ENCODE measurements at places on chromosomes 7 and 10.

DNA sequence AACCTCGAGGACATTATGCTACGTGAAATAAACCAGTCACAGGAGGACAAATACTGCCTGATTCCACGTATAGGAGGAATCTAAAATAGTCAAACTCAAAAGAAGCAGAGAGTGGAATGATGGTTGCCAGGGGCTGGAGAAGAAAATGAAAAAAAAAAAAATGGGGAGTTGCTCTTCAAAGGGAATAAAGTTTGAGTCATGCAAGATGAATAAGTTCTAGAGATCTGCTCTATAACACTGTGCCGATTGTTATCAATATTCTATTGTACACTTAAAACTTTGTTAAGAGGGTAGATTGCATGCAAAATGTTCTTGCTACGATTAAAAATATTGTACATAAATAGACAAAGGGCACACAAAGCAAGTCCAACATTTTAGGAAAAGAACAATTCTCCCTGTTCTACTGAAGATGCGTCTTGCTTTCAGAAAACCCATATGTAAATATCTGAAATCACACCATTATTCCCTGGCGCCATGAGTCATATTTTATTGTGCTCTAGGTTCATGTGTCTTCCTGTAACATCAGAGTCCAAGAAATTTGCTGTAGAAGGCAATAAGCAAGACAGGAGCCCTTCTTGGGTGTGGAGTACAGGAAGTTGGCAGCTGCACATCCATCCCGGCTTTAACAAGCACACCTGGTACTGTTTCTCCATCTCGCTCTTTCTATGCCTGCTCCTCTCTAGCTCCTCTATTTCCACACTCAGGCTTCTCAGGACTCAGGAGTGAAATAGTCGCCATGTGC lies 145.9 kb downstream of the GFRA1 start:
- DNase-seq = no peak

GRCh38 chr7:116786791-116787443 lies 75.5 kb upstream of the CAPZA2 start:
- no peak for DNase-seq

GRCh38 chr10:11745045-11745444 lies 2.9 kb downstream of the ECHDC3 start:
- DNase-seq = no peak

DNA sequence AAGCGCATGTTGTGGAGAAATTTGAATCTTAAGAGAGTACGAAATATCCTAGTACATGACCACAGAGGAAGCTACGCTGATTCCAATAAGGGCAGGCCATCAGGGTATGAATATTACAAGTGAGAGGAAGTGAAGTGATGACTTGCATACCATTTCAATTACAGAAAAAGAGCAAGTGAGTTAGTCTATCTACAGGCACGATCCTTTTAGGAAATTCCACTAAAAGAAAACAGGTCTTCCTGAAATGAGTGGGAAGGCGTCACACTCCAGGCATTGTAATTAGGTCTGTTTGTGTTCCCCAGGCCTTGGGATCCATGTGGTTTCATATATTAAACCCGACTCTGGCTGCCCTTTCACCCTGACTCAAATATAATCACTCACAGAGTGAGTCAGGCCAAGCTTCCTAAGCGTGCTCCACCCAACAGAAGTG lies 152.5 kb downstream of the SEMA3A start:
- no peak for DNase-seq
